MG63 (cell line): ENCODE measurements at places on chromosomes 11 and 22. TPM values are rescaled to one million over a fixed set of nuclear protein-coding genes. Genes with fewer than 3 reads are reported as not detected.

The SLC17A6 gene
- not detected in 2 replicates for total RNA-seq

The SLC22A6 gene
- not detected in 2 replicates for total RNA-seq

The DCHS1 gene
- total RNA-seq, result 4.3 and 5.4 TPM in 2 replicates

The SULT4A1 gene
- total RNA-seq, result not detected in 2 replicates

The PTGDR2 gene
- total RNA-seq, result not detected in 2 replicates

The SYT13 gene
- total RNA-seq, result not detected in 2 replicates

The DRICH1 gene
- total RNA-seq, result not detected in 2 replicates

The MIAT gene
- total RNA-seq, result 0.33 TPM in 1 of 2 replicates, not detected in the other

The KRTAP5-1 gene
- total RNA-seq, result not detected in 2 replicates

The TBCEL gene
- total RNA-seq, result 8.6 and 23.0 TPM in 2 replicates

The GPR152 gene
- total RNA-seq, result not detected in 2 replicates

The IGF2 gene
- total RNA-seq, result not detected in 2 replicates

The GGT1 gene
- 2.2 TPM in 1 of 2 replicates, not detected in the other for total RNA-seq

The TRIM29 gene
- total RNA-seq, result not detected in 2 replicates
